ENCODE measurements at places on chromosomes 6 and 20. TPM values are rescaled to one million over a fixed set of nuclear protein-coding genes. Genes with fewer than 3 reads are reported as not detected.

BPIFB2 gene
- total RNA-seq, result not detected

DNA sequence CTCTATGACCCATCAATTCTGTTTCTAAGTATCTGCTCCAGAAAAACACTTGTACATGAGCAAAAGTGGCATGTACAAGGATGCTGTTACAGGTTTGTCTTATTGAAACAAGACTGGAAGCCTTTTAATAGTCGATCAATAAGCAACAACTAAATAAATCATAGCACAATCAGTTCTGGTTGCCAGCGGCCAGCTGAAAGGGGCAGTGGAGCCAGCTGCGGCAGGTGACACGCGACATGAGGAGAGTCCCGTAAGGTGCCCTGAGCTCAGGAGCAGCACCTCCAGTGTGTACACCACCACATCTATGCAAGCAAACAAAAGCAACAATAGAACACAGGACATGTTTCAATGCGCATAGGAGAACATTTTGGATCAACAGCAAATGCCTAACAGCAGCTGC is 20.7 kb upstream of the NNAT start:
- DNase-seq, result no peak

GRCh38 chr20:34475979-34476736 is 40.1 kb upstream of the DYNLRB1 start:
- no peak for DNase-seq

SLC22A23 gene
- 3.3 TPM for total RNA-seq

GRCh38 chr6:35064757-35065440 is 76.2 kb downstream of the TCP11 start:
- no peak for DNase-seq

DNA sequence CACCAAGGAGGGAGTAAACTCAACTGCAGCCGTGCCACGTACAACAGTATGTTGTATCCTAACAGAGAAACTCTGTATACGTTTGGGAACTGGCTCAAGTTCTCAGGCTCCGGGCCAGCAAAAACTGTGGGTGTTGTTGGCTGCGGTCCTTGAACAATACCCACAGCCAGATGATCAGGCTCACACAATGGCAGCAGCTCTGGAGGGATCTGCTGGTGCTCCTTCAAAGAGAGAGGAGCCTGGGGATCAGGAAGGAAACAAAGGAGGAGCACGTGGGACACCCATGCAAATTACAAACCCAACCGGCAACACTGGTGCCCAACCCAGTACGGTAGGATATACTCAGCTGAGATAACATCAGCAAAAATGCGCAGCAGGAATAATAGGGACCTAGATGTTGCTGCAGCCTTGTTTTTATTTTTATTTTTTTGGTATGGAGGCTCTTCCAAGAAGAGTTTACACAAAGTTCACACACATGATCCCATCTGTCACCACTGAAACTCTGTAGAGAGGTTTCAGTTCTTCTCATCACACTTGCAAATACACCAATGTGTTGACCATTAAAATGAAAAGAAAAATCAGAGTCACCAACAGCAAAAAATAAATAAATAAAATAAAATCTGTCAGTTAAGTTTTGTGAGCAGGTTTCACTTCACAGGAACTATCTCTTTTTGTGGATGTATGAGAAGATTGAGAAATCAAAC is 41.2 kb upstream of the PDE10A start:
- DNase-seq, result no peak

- no peak for DNase-seq
Observed at GRCh38 chr6:2505624-2506023, 245.1 kb downstream of the MYLK4 start.

GRCh38 chr6:138844192-138844591 is 48.3 kb downstream of the ECT2L start:
- no peak for DNase-seq

GRCh38 chr6:79410806-79411205 is 126.4 kb downstream of the LCA5 start:
- DNase-seq, result no peak

DNA sequence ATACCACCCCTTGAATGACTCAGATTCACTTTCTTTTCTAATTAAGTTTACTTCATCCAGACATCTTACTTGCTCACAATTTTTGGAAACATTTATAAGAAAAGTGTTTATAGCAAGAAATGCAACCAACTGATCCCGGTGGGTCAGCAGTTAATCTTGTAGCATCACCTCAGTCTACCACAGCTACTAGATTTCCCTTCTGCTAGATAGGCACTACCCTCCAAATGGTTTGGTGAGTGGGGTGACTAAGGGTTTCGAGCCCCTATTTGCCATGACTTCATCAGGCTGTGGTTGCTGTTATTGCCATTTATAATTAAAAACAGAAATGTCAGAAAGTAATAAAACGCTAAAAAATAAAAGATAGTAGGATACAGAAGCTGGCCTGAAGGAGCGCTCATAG is 930.1 kb upstream of the GJE1 start:
- no peak for DNase-seq

DNA sequence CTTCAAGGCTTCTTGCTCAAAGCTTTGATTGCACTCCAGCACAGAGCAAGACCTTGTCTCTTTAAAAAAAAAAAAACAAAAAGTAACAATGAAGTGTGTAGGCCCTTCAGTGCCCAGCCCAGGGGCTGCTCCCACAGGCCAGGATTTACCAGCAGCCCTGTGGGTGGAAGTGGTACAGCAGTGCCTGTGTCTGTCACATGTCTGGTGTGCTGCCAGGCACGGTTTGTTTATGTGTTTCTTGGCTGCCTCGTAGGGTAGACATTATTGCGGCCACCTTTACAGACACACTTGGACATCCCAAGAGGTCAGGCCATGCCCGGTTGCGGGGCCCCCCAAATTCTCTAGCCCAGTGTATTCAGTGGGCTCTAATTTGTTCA is 12.7 kb downstream of the DYNLRB1 start:
- DNase-seq, result no peak

RBM24 gene
- 0.13 TPM for total RNA-seq

GRCh38 chr20:4814696-4815252 is 93.1 kb downstream of the PRND start:
- no peak for DNase-seq

GRCh38 chr20:20887593-20888265 is 175.3 kb upstream of the RALGAPA2 start:
- no peak for DNase-seq

ASCC3 gene
- total RNA-seq, result 57.6 TPM

CNR1 gene
- total RNA-seq, result not detected

DNA sequence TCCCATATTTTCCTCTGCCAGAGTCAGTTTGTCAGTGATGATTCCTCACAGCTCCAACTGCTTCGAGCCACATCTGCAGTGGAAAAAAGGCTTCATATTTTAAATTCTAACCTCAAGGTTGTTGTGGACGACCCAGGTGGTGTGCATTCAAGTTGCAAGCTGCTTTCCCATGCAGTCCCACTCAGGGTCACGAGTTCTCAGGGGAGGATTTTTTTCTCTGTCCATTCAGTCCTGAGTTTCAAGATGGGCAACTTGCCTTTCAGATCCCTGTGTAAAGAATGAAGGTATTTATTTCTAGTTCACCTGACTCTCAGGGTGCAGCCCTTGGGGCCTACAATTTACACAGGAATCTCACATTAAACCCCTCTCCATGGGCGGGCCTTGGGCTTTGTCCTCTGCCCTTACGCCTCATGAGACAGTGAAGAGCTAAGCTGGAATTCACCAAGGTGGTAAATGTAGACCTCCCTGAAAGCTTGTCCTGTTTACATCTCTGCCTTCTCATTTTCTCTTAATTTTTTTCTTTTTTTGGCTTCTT is 65.9 kb downstream of the TPD52L1 start:
- DNase-seq, result no peak

- no peak for DNase-seq
Observed at GRCh38 chr20:34815636-34816035, 9.8 kb downstream of the NCOA6 start.

DNA sequence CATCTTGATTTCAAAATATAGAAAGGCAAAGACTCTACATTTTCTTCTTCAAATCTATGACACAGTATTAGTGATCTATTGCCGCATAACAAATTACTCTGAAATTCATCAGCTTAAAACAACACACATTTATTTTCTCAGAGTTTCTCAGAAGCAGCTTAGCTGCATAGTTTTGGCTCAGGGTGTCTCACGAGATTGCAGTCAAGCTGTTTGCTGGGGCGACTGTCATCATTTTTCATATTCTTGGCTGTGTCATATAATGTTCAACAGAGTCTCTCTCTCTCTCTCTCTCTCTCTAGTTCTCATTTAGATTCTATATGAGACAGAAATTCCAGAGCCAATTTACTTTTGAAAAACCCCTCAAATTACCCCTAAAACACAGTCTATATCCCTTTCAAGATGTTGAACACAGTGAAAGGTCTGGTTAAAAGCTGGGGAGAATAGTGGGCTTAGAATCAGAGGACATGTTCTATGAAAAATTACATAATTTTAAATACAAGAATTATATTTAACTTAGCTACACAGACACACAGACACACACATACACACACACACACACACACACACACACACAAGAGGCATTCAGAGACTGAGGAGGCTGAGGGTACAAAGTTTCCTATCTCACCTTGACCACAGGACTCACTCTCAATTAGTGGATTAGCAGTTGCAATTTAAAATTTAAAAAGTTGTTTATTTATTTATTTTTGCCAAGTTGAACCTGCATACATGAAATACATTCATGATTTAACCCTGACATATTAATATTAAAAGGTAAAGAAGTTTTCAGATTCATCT is 86.7 kb downstream of the MKKS start:
- DNase-seq, result no peak

DNA sequence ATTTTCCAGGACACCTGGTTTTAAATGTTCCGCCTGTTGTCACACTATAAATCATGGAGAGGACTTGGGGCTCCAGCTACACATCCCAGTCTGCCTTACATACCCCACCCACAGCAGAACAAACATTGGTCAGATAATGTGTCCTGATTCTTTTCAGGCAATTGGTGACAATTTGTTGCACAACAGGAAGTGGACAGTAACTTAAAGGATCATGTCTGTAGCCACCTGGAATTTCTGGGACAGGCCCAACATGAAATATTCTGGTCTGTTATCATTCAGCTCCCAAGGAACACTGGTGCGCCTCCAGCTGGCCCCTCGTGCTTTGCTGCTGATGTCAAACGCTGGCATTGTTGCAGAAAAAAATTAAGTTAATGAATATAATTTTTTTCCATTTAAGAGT is 117.2 kb downstream of the SOBP start:
- no peak for DNase-seq

Data from HT1080 (cell line).